ENCODE measurements at places on chromosomes 2 and 18.

GRCh38 chr2:202034249-202035088 lies 814 bp downstream of the FZD7 start:
- H3K4me1 ChIP-seq: peaks cover 15% of the 10 kb centered on the region
- H3K4me3 ChIP-seq: peak overlapping the region; percentile 76
- no peaks in the 10 kb centered on the region for H3K36me3 ChIP-seq

- H3K4me1 ChIP-seq: peaks cover 4% of the 10 kb centered on the region
- DNase-seq: peak; percentile 29
- H3K36me3 ChIP-seq: no peaks in the 10 kb centered on the region
- no peaks in the 10 kb centered on the region for H3K27me3 ChIP-seq
- no peak overlapping the region for H3K4me3 ChIP-seq
Observed at GRCh38 chr2:143529118-143529720, 400.0 kb downstream of the ARHGAP15 start.

- peaks cover 22% of the 10 kb centered on the region for H3K4me1 ChIP-seq
- peak; percentile 91 for DNase-seq
- H3K4me3 ChIP-seq: no peak overlapping the region
- H3K27ac ChIP-seq: no peak overlapping the region
- no peaks in the 10 kb centered on the region for H3K36me3 ChIP-seq
- no peaks in the 10 kb centered on the region for H3K27me3 ChIP-seq
Observed at GRCh38 chr2:28643911-28644334, 107.7 kb upstream of the PPP1CB start.

DNA sequence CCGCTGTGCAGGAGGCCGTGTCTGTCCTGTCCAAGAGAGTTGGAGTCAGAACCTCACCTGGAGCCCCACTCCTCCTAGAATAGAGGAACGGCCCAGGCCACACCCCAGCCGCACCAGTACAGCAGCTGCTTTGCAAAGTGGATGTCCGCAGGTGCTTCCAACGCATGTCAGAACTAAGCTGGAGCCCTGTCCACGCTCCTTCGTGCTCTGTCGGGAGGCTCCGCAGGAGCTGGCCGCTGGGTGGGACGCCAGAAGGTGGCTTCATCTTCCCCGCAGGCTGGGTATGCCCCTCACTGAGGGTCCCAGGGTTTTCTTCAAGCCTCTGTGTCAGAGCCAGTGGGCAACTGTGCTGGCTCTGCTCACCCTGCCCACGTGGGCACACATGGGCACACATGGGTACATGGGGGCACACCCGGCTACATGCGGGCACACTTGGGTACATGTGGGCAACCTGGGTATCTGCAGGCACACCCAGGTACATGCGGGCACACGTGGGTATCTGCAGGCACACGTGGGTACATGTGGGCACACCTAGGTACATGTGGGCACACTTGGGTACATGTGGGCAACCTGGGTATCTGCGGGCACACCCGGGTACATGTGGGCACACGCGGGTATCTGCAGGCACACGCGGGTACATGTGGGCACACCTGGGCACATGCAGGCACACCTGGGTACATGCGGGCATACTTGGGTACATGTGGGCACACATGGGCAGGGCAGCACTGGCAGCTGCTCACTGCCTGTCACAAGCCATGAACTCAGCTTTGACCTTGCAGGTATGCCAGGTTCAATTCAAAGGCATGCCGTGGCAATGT lies 67.1 kb upstream of the CTDP1 start:
- no peak overlapping the region for H3K4me3 ChIP-seq
- no peaks in the 10 kb centered on the region for H3K36me3 ChIP-seq
- no peak overlapping the region for H3K27ac ChIP-seq
- no peak for DNase-seq
- no peaks in the 10 kb centered on the region for H3K27me3 ChIP-seq

- DNase-seq: no peak
- H3K27ac ChIP-seq: peak overlapping the region; percentile 45
- no peak overlapping the region for H3K4me3 ChIP-seq
- H3K4me1 ChIP-seq: peaks cover 12% of the 10 kb centered on the region
Observed at GRCh38 chr18:39622431-39622830, 2056.8 kb upstream of the CELF4 start.

DNA sequence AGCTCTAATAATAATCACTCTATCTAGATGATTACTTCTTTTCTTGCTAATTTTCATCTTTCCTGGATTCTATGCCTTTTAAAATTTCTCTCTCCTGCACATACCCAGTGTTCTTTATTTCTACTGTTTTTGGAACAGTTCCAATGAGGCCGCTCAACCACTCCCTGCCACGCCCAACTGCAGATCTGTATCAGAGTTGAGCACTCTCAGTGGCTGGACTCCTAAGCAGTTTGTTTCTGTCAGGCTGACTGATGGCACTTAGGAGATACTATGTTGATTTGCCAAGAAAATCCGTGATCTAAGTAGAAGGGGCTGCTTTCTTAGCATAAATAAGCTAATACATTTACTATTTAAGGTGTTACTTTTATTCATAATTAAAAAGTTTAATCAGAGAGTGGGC lies 192.8 kb downstream of the ARHGAP15 start:
- H3K4me3 ChIP-seq: no peak overlapping the region
- no peaks in the 10 kb centered on the region for H3K4me1 ChIP-seq
- no peak for DNase-seq
- no peak overlapping the region for H3K27ac ChIP-seq
- H3K36me3 ChIP-seq: no peaks in the 10 kb centered on the region
- no peaks in the 10 kb centered on the region for H3K27me3 ChIP-seq

GRCh38 chr18:58196164-58196563 lies 152.1 kb downstream of the NEDD4L start:
- no peaks in the 10 kb centered on the region for H3K36me3 ChIP-seq
- H3K27ac ChIP-seq: no peak overlapping the region
- no peak overlapping the region for H3K4me3 ChIP-seq
- DNase-seq: no peak

DNA sequence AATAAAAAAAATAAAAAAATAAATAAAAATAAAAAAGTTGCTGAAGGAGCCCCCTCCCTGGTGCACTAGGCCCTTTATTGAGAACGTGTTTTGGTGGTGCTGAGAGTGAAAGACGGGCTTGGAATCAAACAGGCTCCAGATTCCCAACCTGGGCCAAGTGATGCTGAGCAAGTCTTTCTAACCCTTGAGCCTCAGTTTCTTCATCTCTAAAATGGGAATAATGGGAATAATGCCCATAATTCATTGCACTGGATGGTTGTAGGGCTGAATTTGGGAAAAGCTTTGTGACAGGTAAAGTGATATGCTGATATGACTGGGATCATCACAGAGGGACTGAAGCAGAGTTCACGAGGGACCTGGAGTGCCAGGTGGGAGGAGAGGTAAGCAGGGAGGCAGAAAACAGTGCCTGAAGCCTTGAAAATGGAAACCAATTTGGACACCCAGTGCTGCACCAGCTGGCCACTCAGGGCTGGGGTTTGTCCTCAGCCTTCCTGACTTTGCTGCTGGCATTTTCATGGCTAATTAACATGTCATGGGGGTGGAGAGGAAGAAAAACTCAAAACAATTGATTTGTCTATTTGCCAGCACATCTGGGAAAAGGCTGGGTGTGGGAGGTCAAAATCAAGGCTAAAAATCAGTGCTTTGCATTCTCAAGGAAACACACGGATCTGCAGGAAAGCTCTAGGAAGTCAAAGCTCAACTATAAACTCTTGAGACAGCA lies 241.3 kb downstream of the LOXHD1 start:
- H3K27me3 ChIP-seq: no peaks in the 10 kb centered on the region
- H3K36me3 ChIP-seq: no peaks in the 10 kb centered on the region
- no peaks in the 10 kb centered on the region for H3K4me1 ChIP-seq
- H3K4me3 ChIP-seq: no peak overlapping the region
- no peak for DNase-seq

GRCh38 chr18:71329114-71329513 lies 1040.3 kb downstream of the SOCS6 start:
- no peak overlapping the region for H3K4me3 ChIP-seq
- H3K4me1 ChIP-seq: no peaks in the 10 kb centered on the region
- no peaks in the 10 kb centered on the region for H3K27me3 ChIP-seq
- no peak overlapping the region for H3K27ac ChIP-seq

DNA sequence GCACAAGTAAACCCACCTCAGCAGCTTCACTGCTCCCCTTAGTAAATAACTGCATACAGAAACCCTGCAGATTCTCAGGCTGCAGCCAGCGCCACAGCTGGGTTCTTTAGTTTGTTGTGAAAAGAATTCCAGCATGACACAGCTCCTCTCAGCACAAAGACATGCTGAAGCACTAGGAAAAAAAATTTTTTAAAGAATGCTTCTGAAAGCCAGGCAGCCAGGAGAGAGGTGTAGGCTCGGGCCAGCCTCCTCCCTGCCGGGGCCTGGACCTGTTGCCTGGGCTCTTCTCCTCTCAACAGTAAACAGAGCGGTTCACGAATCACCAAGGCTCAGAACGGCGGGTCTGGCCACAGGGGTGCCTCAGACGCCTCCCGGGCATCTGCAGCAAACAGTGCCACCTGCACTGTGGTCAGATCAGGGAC lies 95.7 kb upstream of the POU3F3 start:
- H3K4me1 ChIP-seq: no peaks in the 10 kb centered on the region
- H3K4me3 ChIP-seq: no peak overlapping the region
- H3K27ac ChIP-seq: no peak overlapping the region
- peak; percentile 51 for DNase-seq
- H3K36me3 ChIP-seq: no peaks in the 10 kb centered on the region
- no peaks in the 10 kb centered on the region for H3K27me3 ChIP-seq

DNA sequence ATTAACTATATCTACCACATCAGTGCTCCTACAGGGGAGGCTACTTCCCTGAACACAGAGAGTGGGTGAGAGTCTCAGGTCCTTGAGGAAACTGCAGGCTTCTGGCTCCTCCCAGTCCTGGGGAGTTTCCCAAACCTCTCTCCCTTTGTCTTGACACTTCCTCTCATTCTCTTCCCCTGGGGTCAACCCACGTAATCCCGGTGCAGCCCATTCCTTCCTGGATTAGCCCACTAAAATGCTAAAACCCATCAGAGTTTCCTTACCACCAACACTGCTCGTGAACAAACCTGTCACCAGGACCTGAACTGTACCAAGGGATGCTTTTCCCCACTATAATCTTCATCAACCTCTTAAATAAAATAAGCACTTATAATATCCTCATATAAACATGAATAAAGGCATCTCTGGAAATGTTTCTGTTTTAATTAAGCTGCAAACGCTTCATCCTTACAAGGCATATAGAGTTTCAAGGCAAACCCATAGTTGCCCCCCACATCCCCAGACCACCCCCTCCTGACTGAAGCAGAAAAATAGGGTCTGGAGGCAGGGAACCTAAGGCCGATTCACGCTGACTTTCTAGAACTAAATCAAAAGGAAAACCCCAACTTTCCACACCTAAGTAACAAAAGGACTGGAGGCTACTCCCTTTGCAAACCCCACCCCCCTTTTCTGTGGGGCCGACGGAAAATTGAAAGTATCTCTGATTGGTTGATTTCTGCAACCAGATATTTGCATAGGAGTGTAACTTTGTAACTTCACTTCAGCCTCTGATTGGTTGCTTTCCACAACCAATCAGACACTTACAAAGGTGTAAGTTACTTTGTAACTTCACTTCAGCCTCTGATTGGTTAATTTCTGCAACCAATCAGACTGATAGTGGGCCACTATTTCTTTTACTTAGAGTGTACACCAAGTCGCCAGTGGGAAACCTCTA lies 19.0 kb downstream of the TMSB10 start:
- no peak overlapping the region for H3K27ac ChIP-seq
- no peak overlapping the region for H3K4me3 ChIP-seq
- peaks cover 7% of the 10 kb centered on the region for H3K4me1 ChIP-seq
- no peaks in the 10 kb centered on the region for H3K36me3 ChIP-seq
- no peak for DNase-seq

GRCh38 chr2:36387258-36387916 lies 31.8 kb downstream of the CRIM1 start:
- peaks cover 7% of the 10 kb centered on the region for H3K4me1 ChIP-seq
- no peaks in the 10 kb centered on the region for H3K27me3 ChIP-seq
- peaks cover 7% of the 10 kb centered on the region for H3K36me3 ChIP-seq
- no peak overlapping the region for H3K4me3 ChIP-seq
- DNase-seq: no peak

DNA sequence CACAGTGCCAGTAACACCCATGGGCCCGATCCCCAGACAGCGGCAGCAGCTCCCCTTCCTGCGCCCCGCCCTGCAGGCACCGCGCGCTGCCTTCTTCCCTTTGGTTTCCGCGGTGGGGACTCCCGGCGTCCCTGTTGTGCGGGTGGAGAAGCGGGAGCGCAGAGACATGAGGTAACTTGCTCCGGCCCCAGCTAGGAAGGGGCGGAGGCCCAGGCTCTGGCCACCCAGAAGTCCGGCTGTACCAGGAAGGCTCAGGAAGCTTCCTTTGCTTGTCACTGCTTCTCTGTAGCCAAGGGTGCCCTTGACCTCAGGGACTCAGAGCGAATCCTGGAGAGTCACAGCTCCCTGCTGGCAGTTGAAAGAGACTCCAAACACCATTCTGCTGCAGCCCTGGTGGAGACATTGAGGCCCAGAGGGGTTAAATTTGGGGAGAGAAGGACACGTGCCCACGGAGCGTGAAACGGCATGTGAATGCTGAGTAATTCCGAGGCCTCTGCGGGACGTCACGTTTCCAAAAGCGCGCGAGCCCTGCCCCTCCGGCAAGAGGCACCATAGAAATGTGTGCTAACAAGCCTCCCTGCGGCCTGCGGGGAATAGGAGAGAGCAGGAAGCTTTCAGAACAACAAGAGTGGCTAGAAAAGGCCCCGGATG lies 6.7 kb upstream of the ADCY3 start:
- no peaks in the 10 kb centered on the region for H3K4me1 ChIP-seq
- no peaks in the 10 kb centered on the region for H3K27me3 ChIP-seq
- no peak overlapping the region for H3K4me3 ChIP-seq

DNA sequence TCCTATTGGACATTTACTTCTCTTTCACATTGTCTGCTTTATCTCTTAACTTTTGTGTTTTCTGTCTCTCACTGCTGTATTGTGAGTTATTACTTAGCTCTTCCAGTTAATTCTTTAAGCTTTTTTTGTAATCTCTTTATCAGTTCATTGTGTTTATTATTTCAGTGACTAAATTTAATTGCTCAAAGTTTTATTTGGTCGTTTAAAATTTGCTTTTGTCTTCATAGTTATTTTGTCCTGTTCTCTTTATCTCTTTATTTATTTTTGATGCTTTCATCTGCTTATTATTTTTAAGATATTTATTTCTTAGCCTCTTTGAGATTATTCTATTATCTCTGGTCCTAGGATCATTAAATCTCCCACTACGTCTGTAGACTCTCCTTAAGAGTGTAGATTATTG lies 268.6 kb downstream of the ALPK2 start:
- peaks cover 9% of the 10 kb centered on the region for H3K36me3 ChIP-seq
- H3K27ac ChIP-seq: no peak overlapping the region
- DNase-seq: no peak
- no peak overlapping the region for H3K4me3 ChIP-seq
- no peaks in the 10 kb centered on the region for H3K4me1 ChIP-seq

DNA sequence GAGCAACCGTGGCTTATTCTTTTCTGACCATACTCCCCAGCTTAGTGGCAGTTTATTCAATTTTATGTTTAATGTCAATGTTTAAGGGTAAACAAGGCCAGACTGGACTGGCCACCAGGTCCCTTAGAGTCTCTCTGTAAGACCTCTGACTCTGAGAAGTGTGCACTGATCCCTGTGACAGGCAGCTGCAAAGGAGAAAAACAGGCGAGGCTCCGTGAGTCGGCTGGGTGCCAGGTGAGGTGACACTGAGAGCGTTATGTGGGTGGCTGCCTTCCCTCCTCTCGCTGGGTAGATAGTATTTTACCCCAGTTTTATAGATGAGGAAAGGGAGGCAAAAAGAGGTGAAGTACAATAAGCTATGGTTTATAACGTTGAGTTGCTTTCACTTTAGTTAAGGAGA lies 139.4 kb upstream of the HDAC4 start:
- H3K27ac ChIP-seq: no peak overlapping the region
- no peaks in the 10 kb centered on the region for H3K36me3 ChIP-seq
- no peak for DNase-seq
- H3K4me3 ChIP-seq: no peak overlapping the region
- no peaks in the 10 kb centered on the region for H3K27me3 ChIP-seq
- H3K4me1 ChIP-seq: no peaks in the 10 kb centered on the region

All from trophoblast cell (in vitro differentiated cells and primary cell).